ENCODE measurements at places on chromosomes 2 and 18.

DNA sequence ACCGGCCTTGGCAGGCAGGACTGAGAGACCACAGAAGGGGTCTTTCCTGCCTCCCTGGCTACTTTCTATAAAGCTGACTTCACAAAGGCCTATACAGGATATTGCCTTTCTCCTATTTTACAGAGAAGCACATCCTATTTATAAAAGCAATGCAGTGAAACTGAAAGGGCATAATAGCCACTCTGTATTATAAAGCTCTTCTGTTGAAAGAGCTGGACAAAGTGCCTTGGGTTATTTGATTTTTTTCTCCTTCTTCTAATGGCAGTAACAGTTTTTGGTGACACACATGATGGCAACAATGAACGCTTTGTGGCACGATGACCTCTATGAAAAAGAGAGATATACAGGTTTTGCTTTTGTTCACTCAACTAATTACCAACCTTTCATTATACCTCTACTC lies 281.1 kb downstream of the ZNF516 start:
- DNase-seq, result no peak

DNA sequence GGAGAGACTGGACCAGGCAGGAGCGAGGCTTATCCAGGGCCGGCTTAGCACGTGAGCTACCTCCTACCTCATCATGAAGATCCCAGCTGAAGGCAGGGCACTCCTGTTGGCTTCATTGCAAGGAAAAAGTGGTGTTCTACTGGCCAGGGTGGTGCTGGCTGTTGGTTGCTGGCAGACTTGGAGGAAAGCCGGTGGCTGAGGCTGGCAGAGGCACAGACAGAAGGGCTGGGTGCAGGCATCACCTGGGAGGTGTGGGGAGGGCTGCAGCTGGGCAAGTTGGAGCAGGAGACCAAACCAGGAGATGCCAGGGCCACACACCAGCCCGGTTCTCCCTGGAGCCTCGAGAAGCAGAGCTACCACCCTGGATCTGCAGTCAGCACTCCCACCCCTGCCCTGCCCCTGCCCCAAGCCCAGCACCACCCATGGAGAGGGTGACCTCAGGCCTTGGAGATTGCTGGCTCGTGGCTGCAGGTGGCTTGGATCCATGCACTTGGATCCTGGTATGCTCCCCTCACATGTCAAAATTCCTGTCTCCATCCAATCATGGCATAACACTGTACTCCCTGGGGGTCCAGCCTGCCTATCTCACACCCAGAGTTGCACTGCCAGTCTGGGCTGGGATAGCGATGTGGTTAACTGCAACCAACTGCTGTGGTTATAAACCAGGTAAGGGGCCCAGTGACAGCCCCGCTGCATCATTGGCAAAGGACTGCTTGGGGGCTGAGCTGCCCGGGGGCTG lies 49.7 kb downstream of the GLI2 start:
- DNase-seq, result no peak

DNA sequence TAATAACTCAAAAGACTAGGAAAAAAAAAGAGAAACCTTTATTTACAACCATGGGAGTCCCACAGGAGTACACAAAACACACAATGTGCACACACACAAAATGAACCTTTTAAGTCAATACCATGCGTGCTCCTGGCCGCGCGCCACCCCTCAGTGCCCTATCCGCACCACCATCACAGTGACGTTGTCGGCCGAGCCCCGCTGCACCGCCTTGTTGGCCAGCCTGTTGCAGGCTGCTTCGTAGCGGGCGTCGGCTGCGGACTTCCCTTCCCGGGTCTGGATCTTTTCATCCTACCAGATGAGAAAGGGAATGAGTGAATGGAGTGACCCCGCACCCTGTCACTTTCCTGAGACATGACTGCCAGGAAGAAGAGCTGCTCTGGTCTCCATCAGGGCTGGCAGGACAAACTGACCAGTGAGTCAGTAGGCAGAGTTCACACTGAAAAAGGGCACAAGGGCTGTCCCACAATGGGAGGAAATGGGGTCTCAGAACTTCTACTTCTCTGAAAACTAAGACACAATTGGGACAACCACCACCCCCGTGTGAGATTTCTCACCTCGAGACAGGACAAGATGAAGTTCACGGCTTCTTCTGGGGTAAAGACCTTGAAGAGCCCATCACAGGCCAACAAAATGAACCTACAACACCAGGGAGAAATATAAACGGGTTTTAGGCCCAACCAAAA lies 11.8 kb downstream of the ERFE start:
- no peak for DNase-seq

GRCh38 chr2:134712299-134712698 lies 6.5 kb downstream of the TMEM163 start:
- no peak for DNase-seq

DNA sequence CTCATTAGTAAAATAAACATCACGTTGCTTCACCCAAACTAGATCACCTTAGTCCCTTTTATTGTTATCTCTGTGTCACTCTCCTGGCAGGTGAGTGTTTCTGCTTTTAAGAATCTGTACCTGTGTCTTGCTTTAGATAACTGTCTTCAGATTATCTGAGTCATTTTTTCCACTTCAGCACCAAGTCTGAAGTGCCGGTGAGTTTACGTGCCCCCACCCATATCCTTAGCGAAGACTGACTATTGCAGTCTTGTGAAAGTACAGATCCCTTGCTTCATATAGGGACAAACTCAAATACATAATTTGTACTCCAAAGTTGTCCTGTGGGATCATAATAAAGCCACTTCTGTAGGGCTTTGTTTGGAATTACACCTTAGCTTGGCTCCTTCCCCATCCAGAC lies 41.1 kb downstream of the SCN2A start:
- DNase-seq, result no peak

DNA sequence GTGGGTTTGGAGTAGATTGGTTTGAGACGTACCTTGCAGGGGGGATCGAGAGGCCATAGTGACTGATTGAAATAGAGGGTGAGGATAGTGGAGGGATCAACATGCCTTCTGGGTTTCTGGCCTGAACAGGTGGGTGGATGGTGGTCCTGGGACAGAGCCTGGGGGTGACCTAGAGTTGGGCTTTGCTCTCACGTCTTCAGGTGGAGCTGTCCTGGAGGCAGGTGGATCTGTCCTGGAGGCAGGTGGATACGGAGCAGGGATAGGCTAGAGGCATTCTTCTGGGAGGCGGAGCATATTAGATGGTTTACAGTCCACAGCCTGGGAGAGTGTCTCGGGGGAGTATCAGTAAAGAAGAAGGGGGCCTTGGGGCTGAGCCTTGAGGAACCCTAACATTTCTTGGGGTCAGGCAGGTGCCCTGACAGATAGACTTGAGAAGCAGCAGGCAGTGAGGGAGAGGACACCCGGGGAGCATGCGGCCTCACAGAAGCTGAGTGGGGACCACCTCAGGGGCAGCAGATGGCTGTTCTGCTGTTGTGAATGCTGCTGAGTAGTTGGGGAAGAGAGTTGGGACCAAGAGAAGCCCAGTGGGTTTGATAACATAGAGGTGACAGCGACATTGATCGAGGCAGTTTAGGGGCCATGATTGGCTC lies 1.6 kb downstream of the CAPN10 start:
- DNase-seq, result no peak

- no peak for DNase-seq
These were observed 39.4 kb upstream of the CYBRD1 start for GRCh38 chr2:171482877-171483276.

- no peak for DNase-seq
These were observed 40.3 kb upstream of the KCNJ13 start for GRCh38 chr2:232816657-232817056.

DNA sequence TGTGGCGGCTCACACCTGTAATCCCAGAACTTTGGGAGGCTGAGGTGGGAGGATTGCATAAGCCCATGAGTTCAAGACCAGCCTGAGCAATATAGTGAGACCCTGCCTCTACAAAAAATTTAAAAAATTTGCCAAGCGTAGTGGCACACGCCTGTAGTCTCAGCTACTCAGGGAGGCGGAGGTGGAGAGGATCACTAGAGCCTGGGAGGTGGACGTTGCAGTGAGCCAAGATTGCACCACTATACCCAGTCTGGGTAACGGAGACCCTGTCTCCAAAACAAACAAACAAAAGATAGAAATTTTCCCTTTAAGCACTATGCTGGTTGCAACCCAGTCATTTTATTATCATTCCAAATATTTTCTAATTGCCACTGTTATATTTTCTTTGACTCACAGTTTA lies 32.3 kb downstream of the NPHP1 start:
- DNase-seq, result no peak

DNA sequence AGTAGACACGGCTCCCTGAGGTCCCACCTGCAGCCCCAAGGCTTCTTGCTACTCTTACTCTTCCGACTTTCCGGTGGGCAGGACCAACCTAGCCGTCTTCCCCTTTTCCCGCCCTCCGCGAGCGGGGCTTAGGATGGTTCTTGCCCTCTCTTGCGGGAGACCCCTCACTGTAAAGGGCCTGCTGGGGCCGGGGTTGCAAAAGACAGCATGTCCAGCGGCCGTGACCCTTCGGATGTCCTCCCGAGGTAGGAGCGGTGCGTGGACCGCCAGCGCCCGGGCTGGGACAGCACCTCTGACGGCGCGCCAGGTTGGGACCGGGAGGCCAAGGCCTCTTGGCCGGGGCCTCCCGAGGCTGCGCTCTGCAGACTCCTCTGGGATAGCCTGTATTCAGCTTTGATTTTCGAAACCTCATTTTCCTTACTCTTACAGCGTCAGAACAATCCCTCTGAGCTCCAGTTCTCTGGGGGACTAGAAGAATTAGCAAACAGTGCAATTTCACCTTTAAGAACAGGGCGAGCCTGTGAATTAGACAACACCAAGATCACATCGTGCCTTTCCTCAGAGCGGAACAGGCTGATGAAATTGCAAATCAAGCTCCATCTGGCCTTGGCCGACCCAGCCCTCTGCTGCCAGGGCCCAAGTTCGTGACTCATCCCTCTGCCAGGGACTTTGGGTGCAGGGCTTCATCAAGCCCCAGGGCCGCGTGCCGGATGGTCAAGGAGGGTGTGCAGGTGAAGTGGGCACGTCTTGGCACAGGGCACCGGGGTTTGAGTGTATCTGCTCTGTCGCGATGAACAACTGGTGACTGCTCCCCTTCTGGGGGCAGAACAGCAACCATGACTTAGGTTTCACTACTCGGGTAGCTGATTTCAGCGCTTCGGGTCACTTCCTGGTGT lies 777 bp downstream of the MOCOS start:
- no peak for DNase-seq

DNA sequence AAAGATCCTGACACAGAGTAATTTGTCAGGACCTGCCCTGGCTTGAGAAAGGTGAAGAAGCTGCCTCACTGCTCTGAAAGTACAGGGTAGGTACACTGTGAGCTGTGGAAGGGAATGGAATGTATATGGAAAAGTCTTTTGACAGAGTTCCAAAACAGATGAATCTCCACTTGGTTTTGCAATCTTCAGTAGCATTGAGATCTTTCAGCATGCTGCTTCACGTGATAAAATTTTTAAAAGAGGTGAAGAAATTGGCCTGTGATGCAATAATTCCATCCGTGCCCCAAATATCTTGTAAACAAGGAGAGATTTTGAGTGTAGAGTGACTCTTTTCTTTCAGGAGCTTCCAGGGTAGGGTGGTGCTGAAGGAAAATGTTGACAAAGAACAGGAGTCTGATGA lies 123.1 kb downstream of the OSR1 start:
- no peak for DNase-seq

GRCh38 chr2:45253151-45253550 lies 243.9 kb upstream of the SIX2 start:
- DNase-seq, result no peak

GRCh38 chr2:134558208-134558830 lies 160.5 kb downstream of the TMEM163 start:
- DNase-seq, result no peak

- no peak for DNase-seq
These were observed 31.9 kb upstream of the SLC25A52 start for GRCh38 chr18:31792580-31792911.

DNA sequence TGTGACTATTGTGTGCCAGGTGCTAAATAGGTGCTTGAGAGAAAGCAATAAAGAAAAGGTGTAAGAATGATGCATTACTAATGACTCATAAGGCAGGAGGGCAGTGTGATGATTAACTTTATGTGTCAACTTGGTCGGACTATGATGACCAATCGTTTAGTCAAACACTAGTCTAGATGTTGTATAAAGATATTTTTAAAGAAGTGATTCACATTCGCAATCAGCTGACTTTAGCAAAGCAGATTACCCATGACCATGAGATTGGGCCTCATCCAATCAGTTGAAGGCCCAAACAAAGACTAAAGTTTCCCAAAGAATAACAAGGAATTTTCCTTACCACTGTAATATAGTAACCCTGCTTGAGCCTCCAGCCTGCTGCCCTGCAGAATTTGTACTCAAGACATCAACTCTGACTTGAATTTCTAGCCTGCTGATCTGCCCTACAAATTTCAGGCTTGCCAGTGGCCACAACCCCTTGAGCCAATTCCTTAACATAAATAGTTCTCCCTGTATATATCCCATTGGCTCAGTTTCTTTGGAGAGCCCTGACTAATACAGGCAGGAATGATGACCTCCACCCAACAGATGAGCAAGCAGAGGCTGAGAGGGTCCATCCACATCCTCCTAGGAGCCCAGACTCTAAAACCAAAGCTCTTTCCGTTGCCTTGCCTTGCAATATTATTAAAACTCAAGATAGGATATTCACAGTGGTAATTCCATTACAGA lies 132.6 kb downstream of the ACTR3 start:
- DNase-seq, result no peak

DNA sequence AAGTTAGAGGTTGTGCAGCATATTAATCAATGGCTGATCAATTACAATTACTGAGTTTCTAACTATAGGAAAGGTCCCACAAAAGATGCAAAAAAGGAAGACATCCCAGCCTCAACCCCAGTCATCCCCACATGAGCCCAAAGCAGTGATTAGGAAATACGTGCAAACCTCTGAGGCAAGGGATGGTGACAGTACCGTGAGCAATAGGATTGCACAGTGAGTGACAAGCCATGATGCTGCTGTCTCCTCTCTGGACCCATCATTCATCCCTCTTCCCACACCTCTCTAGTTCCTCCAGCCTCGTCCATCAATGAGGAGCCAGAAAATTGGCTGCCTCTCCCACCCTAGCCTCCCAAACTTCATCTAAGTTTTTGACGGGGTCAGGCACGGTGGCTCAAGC lies 4.0 kb upstream of the SLC11A1 start:
- no peak for DNase-seq

GRCh38 chr2:95316466-95317122 lies 19.4 kb downstream of the KCNIP3 start:
- no peak for DNase-seq

DNA sequence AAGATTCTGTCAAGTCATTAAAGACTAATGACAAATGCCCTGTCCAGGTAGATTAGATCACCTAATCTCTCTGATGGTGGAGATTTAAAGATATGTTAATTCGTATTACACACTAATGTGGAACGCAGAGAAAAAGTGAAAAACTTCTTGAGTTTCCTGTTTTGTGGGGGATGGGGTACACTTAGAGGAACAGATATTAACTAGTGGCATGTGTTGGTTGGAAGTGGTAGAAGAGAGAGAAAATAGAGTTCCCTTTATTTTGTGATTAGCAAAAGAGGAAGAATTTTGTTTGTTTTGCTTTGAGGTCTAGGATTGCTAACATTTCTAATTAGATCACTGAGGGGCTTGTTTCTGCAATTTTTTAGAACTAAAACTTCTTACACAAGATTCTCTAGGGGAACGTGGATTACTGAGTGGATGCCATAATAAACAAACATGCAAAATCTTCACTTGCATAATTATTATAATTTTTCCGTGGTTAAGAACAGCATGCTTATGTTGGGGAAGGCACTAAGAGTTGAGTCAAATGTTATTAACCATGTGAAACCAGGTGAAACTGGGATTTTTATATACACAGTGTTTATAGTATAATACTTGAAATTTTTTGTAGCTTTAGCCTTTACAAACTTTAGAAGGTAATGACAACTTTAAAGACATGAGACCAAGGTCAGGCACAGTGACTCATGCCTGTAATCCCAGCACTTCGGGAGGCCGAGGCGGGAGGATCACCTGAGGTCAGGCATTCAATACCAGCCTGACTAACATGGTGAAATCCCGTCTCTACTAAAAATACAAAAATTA lies 97.4 kb upstream of the STK17B start:
- no peak for DNase-seq

All from activated CD4-positive, CD25-positive, alpha-beta regulatory T cell (primary cell).